ENCODE measurements at places on chromosomes 2 and 18.

DNA sequence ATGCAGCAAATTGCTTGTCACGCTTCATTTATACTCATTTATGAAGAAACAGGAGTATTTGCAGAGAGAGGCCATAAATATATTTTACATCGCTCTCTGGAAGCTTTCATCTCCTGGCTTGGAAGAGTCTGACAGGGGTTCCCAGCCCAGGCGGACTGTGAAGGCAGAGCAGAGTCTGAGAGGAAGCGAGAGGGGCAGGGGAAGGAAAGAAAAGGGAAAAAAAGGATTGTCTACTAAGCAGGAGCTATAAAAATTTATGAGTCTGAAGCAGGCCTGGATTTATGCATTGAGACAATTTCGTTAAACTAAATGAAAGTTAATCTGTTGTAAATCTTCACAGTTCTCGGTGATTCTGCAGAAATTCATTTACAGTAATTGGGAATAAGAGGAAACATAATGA, 143.9 kb upstream of the GYPC start:
- no peak for DNase-seq

- DNase-seq = no peak
Measured at GRCh38 chr2:143815082-143815481, 685.9 kb downstream of the ARHGAP15 start.

DNA sequence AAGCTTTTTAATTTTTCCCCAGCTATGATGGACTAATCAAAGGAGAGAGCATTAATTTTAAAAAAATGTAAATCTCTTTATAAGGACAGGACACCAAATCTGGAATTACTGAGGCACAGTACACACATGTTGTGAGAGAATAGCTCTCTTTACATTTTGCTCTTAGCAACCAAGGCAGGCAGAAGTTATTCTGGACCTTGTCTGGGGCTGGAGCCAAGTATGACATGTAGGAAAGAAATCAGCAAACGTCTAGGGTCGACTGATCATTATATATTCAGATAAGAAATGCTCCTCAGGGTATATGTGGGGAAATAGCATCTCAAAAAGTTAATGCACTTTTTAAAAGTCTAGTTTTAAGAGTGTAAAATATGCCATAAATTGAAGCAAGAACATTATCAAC, 1330.0 kb upstream of the CELF4 start:
- no peak for DNase-seq

DNA sequence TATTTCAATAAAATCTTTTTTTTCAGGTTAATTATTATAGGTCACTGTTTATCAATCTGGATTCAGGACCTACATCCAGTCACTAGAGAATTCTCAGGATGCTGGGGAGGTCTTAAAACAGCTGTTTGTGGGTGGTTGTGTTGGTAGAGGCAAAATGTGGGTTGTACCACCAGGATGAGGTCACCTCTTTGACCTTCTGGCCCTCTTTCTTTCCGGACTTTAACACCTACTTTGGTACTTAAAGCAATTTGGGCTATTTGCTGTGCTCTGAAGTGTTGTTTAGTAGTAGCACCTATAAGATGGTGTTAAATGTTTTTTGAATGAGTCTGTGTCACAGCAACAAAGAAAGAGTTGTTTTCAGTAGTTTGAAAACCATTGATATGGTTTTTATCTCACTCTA, 14.6 kb downstream of the EML4 start:
- DNase-seq = no peak

DNA sequence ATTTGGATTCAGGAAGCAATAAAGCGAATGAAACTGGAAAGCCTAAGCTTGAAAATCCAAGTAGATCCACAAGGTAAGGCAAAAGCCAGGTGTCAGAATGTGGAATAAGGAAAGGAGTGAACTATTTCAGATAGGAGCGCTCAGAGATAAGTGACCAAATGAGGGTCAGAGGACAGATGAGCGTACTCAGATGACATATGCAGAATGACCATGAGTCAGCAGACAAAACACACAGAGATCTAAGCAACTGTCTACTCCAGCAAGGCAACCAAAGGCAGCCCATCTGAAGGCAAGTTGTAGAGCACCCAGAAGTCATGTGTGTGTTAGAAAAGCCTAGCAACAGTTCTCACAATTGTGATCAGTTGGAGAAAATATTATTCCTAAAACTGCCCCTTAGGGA, 548.4 kb upstream of the FSHR start:
- no peak for DNase-seq

- no peak for DNase-seq
Measured at GRCh38 chr2:135072125-135072997, 20.3 kb downstream of the RAB3GAP1 start.

Measured in naive thymus-derived CD4-positive, alpha-beta T cell (primary cell).